ENCODE measurements at places on chromosomes 4 and X.

DNA sequence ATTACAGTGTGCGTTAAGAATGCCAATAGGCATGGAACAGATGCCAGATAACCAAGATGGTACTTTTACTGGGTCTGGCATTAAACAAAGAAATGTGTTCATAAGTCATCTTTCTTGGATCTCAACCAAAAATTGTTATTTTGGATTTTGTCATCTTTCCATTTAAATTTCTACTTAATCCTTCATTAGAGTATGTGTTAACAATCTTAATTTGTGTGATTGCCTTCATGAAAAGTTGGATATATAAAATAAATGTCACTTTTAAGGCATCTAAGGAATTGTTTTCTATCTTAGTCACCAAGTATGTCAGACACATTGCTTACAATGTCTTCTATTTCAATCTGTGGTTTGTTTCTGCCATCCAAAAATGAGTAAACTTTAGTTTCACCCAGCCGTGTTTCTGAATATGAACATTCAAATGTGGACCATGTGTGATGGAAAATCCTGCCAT lies 87.5 kb downstream of the PALLD start:
- no peak for DNase-seq

DNA sequence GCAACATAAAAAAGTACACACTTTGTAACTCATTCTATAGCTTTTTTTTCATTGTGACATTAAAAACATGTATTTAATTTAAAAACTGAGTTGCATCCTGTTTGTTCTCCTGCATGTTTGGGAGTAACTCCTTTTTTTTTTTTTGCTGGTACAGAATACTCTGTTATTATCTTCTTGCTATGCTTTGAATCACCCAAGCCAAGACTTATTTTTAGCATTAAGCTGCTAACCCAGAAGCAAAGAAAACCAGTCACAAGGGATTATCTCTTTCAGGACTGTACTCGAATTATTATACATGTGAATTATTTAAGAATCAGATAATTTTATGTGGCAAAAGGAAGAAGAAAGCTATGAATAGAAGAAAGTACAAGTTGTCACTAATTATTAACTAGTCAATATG lies 194.9 kb downstream of the ADAMTS3 start:
- DNase-seq, result no peak

- no peak for DNase-seq
Measured at GRCh38 chrX:7972586-7972985, 45.4 kb upstream of the PNPLA4 start.

DNA sequence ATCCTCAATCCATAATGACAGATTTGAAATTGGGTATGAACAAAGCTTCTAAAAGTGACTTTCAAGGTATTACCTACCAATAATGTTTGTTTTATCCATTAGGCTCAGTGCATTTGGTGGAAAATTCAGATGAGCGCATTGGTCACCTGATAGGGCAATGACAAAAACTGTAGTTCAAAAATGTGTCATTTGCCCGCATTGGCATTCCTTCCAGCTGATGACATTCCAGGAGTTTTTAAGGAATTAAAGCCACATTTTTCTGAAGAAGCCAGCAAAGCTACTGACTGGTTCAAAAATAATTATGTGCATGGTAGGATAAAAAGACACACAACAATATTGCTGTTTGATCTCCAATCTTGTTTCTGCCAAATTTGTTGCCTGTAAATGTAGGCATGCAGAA lies 473.4 kb upstream of the CPEB2 start:
- DNase-seq, result no peak
